Fibroblast of lung (primary cell): ENCODE measurements at places on chromosomes 11 and 22.

DNA sequence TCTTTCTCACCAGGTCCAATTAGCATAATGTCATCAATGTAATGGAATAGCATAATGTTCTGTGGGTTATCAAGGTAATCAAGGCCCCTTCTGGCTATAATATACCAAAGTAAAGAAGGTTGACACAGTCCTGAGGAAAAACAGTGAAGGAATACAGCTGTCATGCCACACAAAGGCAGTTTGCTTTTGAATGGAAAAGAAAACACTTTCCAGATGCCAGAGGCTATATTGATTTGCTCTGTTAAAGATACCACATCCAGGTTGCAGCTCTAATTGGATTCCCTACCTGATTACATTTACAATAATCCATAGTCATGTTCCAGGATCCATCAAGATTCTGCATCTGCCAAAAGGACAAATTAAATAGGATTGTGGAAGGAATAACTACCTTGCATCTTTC, 22.3 kb upstream of the CLPB start:
- DNase-seq: no peak

GRCh38 chr22:33006220-33006954, 51.8 kb downstream of the SYN3 start:
- DNase-seq: no peak

DNA sequence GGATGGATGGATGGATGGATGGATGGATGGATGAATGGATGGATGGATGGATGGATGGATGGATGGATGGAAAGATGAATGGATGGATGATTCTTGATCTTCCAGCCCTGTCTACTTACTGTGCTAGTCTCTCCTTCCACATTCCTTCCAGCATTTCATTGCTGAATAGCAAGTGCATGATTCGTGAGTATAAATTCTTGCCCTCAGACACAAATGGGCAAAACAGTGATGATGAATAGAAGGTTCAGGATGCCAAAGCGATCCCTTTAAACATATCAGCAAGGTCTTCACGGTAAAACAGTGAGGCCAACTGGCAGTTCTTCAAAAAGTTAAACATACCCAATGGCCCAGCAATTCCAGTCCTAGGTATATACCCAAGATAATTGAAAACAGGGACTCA, 400.2 kb downstream of the MN1 start:
- DNase-seq: no peak

- no peak for DNase-seq
These were observed 97.7 kb upstream of the SORL1-AS1 start for GRCh38 chr11:121550247-121551030.

DNA sequence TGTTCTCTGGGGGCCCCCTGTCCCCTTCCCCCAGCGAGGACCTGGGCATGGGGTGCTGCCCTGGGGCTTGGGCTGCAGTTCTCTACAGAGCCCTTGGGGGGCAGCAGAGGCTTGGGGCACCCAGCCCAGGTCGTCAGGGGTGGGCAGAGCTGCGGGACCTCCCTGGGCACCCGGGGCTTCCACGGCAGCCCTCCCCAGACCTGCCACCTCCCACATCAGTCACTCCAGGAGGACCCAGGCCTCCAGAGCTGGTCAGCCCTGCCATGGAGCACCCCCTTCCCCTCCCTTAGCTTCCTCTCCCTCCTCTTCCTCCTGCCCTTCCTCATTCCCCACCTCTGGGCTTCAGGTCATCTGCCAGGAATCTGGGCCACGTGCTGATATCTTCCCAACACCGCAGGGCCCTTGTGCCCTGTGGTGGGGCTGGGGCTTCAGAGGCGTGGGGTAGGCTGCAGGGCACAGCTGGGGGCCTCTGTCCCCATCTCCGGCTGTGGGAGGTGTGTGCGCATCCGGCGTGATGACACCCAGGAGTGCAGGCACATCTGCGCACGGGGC, 5.8 kb downstream of the TSPAN4 start:
- no peak for DNase-seq

DNA sequence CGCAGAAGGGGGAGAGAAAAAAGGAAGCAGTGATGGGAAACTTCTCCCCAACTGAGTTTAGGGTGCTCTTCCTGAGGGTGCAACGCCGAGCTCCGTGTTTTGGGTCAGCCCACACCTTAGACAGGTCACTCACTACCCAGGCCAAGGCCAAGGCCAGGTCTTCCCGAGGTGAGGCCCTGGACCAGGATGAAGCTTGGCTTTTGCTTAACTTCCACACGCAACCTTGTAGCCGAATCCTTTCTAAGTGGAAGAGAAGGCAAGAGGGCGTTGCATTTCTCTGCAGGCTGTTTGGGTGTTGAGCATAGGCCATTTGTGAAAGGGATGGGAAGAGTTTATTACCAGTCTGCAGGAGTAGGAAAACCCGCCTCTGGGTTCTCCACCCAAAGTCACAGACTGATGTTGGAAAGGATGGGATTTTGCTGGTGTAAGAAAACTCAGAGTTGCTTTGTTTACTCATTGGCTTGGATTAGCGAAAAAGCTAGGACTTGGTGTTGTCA, 1.5 kb downstream of the KREMEN1 start:
- no peak for DNase-seq

- no peak for DNase-seq
These were observed 88.5 kb downstream of the NECTIN1 start for GRCh38 chr11:119640541-119640940.

GRCh38 chr22:39598017-39598965, 27.7 kb downstream of the CACNA1I start:
- DNase-seq: no peak

DNA sequence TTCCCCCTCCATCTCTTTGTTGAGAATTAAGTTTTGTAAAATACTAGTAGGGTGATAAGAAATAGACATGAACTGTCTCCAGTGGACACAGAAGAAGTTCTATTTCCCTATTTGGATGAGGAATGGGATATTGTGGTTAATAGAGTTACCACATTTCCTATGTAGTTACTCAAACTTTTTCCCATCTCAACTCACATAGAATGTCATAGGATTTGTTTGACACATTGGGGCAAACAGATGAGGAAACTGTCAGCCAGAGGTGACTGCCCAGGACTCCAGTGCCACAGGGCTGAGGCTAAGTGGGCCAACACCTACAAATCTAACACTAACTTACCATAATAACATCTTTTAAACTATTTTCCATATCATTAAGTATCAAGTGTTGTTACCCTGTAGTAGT, 58.3 kb downstream of the CCDC83 start:
- no peak for DNase-seq

- no peak for DNase-seq
These were observed 7.4 kb upstream of the CARD16 start for GRCh38 chr11:105052487-105052886.

- DNase-seq: no peak
These were observed 5.6 kb downstream of the PNPLA5 start for GRCh38 chr22:43886231-43886630.

DNA sequence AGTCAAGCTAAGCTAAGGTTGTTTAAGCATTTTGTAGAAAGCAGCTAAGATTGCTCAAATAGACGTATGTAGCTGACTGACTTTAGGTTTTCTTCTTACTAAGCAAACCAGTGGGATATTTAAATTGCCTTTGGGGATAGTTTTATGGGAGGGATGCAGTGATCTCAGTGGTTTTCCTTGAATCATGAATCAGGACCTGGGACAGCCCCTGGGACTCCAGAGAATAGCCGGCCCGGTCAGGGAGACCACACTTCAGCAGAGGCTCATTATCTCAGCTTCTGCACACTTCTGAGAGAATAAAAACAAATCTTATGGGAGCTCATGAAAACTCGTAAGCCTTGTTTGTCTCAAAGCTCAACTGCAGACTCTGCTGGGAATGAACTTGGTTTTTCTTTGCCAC, at the start of gene OR9I1:
Gene OR9I1 (minus strand): TSS at position 62 of the 400 bp plus-strand sequence. CDS start 6,086 bp downstream, outside the sequence.
- no peak for DNase-seq

GRCh38 chr11:42179216-42179615, 719.8 kb upstream of the LRRC4C start:
- DNase-seq: no peak

DNA sequence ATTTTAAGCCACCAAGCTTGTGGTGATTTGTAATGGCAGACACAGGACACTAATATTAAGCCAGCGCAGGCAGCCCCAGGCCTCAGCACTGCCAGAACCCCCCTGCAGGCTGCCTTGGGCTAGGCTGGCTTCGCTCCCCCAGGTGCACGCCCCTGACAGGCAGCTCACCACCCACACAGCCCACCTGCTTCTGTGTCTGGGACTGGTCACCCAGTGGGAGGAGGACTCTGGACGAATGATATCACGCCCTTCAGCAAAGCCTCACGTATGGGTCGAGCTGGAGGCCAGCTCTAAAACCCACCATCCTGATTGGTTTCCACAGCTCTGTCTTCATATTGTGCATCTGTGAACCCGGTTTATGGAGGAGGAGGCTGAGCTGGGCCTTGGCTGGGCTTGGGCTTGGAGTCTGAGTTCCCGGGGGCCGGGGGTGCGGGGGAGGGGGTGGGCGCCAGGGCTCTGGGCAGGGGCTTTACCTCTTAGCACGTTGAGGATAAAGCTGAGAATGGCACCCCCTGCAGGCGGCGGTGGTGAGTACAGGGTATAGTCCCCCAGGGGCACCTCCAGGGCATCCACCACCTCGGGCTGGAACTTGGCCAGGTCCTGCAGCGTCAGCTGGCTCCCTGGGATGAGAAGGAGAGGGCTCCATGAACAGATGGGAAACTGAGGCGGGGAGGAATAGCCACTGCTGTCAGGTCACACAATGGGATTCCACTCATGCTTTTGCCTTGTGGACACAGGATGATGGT, 13.8 kb downstream of the GGT5 start:
- DNase-seq: no peak

DNA sequence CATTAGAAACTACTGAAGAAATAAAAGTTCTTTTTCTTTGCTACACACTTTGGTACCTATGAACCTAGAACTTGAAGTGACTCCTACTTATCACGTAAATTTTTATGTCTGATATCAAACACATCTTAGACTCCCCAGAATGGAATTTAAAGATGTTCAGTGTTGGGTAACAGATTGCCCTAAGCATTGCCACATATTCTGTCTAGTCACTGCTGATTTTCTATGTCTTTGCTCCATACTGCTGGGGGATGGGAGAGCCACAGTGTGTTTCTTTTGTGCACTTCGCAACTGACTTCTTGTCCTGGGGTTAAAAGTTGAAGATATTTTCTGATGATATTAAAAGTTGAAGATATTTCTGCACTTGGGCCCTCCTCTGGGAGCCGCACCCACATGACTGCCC, 19.4 kb upstream of the MYO18B start:
- no peak for DNase-seq

GRCh38 chr11:44915621-44916020, 35.1 kb downstream of the TP53I11 start:
- DNase-seq: no peak

DNA sequence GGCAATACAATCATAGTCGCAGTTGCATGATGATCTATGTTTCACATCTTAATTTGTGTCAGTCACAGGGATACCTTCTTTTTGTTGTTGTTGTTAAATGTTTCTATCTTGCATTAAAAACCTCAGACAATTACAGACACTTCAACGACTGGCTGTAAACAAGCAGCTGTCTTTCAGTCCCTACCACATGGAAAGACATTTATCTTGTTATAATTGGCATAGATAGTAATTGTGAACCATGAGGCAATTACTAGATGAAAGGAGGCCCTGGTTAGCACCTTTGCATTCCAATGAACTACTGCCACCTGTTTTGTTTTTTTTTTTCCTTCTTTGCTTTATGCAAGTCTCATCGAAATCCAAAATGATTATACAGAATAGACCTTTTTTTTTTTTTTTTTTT, 416.8 kb downstream of the LRRC4C start:
- DNase-seq: no peak

- no peak for DNase-seq
These were observed 15.0 kb downstream of the CXCR5 start for GRCh38 chr11:118898400-118899295.

DNA sequence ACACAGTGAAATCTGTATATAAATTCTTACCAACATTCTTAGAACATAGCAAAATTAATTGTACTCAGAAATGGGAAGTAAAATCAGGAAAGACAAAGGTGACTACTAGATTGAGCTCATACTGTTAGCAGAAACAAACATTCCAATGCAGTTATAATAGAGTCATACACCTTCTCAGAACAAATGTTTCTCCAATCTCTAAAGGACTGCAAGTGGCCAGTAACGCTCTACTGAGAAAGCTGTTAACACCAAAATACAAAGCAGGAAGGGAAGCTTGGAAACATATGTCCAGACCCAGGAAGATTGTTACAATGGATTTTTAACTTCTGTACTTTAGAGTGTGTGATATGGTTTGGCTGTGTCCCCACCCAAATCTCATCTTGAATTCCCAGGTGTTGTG, 341.5 kb downstream of the LARGE1 start:
- no peak for DNase-seq

GRCh38 chr11:2666401-2666741, 33.4 kb downstream of the KCNQ1OT1 start:
- DNase-seq: no peak

- no peak for DNase-seq
These were observed 1.8 kb downstream of the MUC6 start for GRCh38 chr11:1034456-1035295.

DNA sequence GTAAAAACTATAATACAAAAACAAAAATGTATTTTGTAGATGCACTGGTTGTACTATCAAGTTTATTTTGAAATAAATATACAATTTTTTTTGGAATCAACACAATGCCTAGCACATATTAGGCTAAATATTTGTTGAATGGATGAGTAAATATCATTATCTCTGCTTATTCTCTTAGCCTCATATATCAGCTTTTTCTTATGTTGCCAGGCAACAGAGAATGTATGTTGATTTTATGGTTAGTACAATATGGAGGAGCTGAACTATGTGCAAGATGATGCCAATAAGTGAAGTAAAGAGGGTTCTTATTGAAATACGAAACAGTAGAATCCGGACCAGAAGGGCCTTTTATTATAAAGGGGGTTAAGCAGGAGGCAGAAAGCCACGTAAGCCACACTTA, 94.9 kb downstream of the FAR1 start:
- DNase-seq: no peak

- DNase-seq: peak; percentile 29
These were observed 48.6 kb upstream of the TMEM45B start for GRCh38 chr11:129766898-129767604.

DNA sequence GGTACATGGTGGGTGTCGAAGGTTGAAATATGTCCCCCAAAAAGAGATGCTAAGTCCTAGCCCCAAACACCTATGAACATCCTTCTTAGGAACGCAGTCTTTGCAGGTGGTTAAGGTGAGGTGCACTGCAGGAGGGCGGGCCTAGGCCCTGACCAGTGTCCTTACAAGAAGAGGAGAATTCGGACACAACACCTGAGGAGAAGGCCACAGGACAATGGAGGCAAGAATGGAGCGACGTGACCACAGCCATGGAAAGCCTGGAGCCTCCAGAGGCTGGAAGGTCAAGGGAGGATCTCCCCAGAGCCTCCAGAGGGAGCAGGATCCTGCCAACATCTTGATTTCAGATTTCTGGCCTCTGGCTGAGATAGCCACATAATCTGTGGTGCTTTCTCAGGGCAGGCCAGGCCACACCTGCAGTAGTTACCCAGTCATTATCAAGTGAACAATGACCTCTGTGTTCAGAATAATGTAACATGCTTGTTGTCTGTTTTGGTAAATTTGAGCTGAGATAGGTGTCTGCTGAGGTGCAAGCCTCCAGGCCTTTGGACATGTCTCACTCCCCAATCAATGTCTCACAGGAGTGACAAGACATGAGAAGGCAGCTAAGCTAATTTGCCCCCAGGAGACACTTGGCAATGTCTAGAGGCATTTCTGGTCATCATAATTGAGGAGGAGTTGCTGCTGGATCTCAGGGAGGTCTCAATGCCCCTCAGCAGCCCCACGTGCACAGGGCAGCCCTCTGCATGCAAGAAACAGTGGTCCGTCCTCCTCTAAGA, 498.9 kb downstream of the BRD1 start:
- no peak for DNase-seq
